ENCODE measurements at places on chromosomes 7 and 10.

DNA sequence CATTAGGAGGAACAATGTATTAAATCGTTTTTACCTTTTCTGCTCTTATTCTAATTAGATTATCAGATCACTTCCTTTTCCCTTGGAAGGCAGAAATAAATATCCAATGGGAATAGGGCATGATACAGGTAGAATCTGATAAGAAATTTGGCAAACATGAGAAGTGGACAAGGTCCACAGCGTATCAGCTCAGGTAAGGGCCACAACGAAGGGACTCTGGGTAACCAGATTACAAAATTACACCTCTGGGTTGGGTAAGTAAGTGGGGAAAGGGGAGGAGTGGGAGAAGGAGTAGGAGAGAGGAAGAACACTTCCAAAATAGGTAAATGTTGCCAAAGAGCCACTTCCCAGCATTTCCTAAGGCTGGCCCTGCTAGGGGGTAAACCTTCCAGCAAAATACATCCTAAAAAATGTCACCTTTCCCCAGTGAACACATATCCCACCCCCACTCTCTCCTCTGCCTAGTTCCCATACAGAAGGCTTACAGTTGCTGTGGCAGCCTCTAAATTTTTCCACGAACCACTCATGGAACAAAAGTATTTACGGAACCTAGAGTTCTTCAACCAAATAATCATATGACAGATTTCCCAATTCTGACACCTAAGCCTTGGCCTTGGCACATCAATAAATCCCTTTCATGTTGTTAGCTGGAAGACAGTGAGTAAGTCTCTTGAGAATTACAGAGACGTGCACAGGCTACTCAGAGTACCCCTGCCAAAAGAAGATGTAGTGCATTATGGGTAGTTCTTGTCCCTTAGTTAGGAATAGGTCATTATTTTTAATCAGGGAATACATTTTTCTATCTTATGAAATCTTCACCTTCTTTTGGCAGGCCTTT is 51.5 kb upstream of the DLX6 start:
- DNase-seq = no peak

DNA sequence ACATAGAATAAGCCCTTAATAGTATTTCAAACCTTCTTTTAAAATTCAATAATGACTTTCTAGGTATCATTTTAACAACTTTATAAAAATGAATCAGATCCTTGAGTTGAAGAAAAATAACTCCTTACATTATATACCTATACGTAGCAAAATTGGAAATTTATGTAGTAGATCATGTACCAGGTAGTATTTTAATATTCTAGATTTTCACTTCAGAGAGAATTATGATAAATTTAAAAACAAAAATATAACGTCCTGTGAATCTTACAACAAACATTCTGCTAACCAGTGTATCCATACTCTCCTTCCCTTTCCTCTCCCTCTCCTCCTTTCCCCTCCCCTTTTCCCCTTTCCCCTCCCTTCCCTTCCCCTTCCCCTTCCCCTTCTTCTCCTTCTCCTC is 6.1 kb upstream of the RAB11FIP2 start:
- DNase-seq = no peak

GRCh38 chr10:32963096-32963495 is 5.1 kb upstream of the ITGB1 start:
- DNase-seq = no peak

DNA sequence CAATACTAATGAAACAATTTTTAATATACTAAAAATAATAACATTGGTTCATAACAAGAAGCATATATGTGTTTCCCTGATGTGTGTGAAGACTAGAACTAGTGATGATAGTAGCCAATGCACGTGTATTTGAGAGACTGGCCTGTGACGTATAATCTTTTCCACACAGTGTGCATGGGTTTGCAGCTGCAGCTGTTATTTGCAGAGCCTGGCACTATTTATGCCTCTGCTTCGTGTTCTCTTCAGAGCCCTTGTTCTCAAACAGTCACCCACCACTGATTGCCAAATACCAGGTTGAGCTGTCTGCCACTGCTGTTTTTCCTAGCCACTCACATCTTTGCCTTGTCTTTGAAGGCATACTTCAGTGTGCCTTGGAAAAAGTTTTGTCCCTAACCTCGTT is 531.7 kb downstream of the ETV1 start:
- no peak for DNase-seq

- no peak for DNase-seq
Observed at GRCh38 chr7:38427279-38427955, 154.0 kb upstream of the TARP start.

DNA sequence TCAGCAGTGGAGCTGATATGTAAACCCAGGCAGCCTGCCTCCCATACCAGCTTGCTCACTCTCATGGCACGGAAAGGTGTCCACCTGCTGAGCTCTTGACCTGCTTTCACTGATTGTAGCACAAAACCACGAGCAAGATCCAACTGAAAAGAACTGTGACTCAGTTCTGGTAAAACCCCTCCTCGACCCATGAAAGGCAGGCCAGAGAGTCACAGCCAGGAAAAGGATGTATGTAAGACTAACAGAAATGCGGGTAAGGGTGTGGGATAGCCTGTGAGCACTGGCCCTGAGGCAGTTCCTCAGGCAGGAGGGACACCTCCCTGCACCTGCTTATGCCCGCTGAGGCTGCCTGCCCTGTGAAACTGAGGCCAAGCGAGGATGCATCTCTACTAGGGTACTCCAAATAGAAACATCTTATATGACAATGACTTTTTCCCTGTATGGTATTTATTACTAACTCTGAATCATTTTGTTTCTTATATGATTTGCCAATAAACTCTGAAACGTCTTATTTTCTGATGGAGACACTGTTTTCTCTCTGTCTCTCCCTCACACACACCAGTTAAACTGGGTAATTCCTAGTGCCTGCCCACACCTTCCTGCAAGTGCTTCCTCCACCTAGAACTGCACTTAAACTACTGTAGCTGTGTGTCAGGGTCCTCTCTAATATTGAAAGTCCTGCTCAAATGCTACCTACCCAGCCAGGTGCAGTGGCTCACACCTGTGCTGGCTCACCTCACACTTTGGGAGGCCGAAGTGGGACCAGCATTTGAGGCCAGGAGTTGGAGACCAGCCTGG is 73.3 kb upstream of the GHITM start:
- no peak for DNase-seq

- no peak for DNase-seq
Observed at GRCh38 chr7:28076423-28077200, 104.0 kb downstream of the JAZF1 start.
